ENCODE measurements at places on chromosomes 4 and X. TPM values are rescaled to one million over a fixed set of nuclear protein-coding genes. Genes with fewer than 3 reads are reported as not detected.

The SEL1L3 gene
- 43.7 TPM for total RNA-seq

The PF4V1 gene
- not detected for total RNA-seq

The KCNE5 gene
- total RNA-seq, result 0.28 TPM

The GAB3 gene
- total RNA-seq, result 1.9 TPM

The BEX3 gene
- 114 TPM for total RNA-seq

The PLP2 gene
- total RNA-seq, result 22.6 TPM

The HMX1 gene
- total RNA-seq, result not detected

The HS3ST1 gene
- total RNA-seq, result not detected

The MAGEB1 gene
- not detected for total RNA-seq

The ZDHHC15 gene
- total RNA-seq, result not detected

The ARHGAP36 gene
- not detected for total RNA-seq

The PDE5A gene
- 567 TPM for total RNA-seq

The PRKG2 gene
- 2.0 TPM for total RNA-seq

The PABPC1L2A gene
- total RNA-seq, result not detected

The SPACA5 gene
- not detected for total RNA-seq

The FGF13 gene
- 0.18 TPM for total RNA-seq

The MAGED4B gene
- total RNA-seq, result 35.5 TPM

The ETNPPL gene
- not detected for total RNA-seq

The PNMA5 gene
- total RNA-seq, result not detected

The TNIP3 gene
- 0.28 TPM for total RNA-seq

The NAA11 gene
- total RNA-seq, result not detected

The TCEAL6 gene
- not detected for total RNA-seq

The MAMLD1 gene
- total RNA-seq, result 1.4 TPM

The STATH gene
- total RNA-seq, result not detected

The S100G gene
- not detected for total RNA-seq

The MAGEC2 gene
- total RNA-seq, result not detected

The CT45A10 gene
- not detected for total RNA-seq

The CPE gene
- total RNA-seq, result 3.6 TPM

The CCSER1 gene
- total RNA-seq, result not detected

The COX18 gene
- total RNA-seq, result 20.6 TPM

The CPZ gene
- 0.56 TPM for total RNA-seq

The GPR119 gene
- not detected for total RNA-seq

The PCDH19 gene
- total RNA-seq, result not detected

The FRMPD4 gene
- 1.1 TPM for total RNA-seq

The CXCL13 gene
- total RNA-seq, result not detected

The SMR3B gene
- not detected for total RNA-seq

The SERTM2 gene
- under 0.01 TPM for total RNA-seq

The ZCCHC12 gene
- total RNA-seq, result under 0.01 TPM

The RIPPLY1 gene
- total RNA-seq, result not detected

The CXorf51A gene
- not detected for total RNA-seq

The HTRA3 gene
- 1.1 TPM for total RNA-seq

The WDR19 gene
- total RNA-seq, result 13.1 TPM

The TRIM61 gene
- 4.7 TPM for total RNA-seq

The PLA2G12A gene
- total RNA-seq, result 17.4 TPM

The TTC29 gene
- total RNA-seq, result not detected

The BMX gene
- total RNA-seq, result not detected

The MID2 gene
- 3.3 TPM for total RNA-seq

The SHROOM2 gene
- total RNA-seq, result 8.1 TPM

The HSFX2 gene
- not detected for total RNA-seq

The ZNF182 gene
- 3.0 TPM for total RNA-seq

The PHF8 gene
- total RNA-seq, result 11.4 TPM

The JADE3 gene
- total RNA-seq, result 4.7 TPM

The FHIP1A gene
- 0.18 TPM for total RNA-seq

The SCRG1 gene
- under 0.01 TPM for total RNA-seq

The FAM236B gene
- total RNA-seq, result not detected

The DIPK2B gene
- not detected for total RNA-seq

The WAS gene
- not detected for total RNA-seq

The BGN gene
- total RNA-seq, result 11.3 TPM

The CHST7 gene
- 2.9 TPM for total RNA-seq
